ENCODE measurements at places on chromosomes 6 and 20.

DNA sequence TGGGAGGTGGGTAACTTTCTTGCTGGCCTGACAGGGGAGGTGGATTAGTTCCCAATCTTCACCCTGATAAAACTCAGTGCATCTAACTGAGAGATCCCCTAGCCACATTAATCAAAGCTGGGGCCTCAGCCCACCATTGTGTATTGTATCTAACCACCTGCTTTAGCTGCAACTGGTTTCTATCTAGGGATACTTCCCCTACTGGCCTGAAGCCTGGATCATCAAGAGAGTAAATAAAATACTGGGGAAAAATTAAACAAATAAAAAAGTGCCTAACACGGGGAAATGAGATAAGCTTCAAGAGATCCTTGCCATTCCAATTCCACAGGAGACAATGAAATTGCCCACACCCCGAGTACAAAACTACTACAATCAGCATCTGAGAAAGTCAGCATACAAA is 149.4 kb downstream of the INSM1 start:
- DNase-seq: no peak

DNA sequence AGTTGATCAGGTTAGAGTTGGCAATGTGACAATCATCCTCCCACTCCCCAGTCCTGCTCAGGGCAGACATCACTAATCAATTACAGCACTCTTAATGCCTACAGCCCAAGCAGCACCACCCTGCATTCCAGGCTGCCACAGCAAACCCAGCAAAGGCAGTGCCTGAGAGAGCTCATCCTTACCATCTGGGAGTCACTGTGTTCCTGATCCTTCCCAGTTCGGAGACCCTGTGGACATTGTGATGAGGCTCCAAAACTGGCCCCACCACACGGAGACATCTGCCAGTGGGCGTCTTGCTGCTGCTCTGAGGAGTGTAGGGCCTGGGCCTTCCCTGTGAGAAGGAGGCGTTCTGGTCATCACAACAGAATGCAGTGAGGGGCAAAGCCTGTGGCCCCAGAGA is 216.5 kb upstream of the CST7 start:
- DNase-seq: no peak

DNA sequence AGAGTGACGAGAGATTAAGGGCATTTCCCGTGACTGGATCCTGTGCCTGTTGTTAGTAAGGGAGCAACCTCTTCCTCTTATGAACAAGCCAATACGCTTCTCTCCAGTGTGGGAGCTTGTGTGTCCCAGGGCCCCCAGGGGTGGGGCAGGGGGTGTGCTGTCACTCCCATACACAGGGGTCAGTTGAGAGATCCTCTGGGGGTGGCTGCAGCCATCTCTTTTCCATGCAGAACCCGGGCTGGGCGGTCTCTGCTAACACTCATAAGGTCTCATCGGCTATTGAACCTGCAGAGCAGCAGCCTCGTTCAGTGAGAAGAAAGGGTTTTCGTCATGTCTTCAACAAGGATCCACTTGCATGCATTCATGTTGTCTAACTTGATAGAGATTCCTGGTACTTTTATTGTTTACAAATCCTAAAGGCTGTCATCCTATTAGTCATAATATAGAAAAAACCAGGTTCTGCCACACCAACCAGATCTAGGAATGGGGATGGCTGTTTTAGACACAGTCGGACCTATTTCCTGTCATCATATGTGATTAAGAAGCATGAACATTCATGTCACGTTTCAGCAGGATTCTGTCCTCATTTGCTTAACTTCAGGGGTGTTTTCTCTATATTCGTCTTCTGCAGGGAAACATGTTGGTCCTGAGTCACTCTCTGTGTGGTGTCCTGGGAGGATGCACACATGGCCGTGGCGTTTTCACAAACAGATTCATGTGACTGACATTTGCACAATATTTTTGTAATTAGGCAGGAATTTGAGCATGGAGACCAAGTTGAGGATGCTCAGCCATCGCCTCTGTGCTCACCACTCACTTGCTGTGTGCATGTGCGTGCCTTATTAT is 13.3 kb upstream of the THBS2 start:
- no peak for DNase-seq

- no peak for DNase-seq
Measured at GRCh38 chr20:50218987-50219435, 28.4 kb downstream of the CEBPB start.

DNA sequence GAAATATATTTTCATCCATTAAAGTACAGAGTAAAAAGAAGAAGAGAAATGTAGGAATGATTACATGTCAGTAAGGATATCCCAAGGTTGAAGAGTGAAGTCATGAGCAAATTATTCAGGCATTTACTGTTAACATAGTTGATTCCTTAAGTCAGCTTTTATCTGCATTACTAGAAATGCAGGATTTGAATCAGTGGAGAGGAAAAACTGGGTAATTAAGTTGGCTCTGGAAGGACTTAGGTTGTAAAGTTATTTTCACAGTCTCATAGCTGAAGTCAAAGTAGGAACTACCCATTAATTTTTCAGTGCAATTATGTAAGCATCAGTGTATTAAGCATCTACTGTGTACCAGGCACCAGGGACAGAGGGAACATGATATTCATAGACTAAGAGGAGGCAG is 7.8 kb downstream of the NAA20 start:
- no peak for DNase-seq

- DNase-seq: no peak
Measured at GRCh38 chr6:33837971-33838665, 34.3 kb upstream of the MLN start.

Data from hematopoietic multipotent progenitor cell treated with erythropoietin and hydrocortisone succinate and interleukin-3 and kit ligand, for 8 days (in vitro differentiated cells).